ENCODE measurements at places on chromosomes 16 and 17. TPM values are rescaled to one million over a fixed set of nuclear protein-coding genes. Genes with fewer than 3 reads are reported as not detected.

TMEM238L gene
- total RNA-seq: not detected

STX1B gene
- 0.46 TPM for total RNA-seq

DNA sequence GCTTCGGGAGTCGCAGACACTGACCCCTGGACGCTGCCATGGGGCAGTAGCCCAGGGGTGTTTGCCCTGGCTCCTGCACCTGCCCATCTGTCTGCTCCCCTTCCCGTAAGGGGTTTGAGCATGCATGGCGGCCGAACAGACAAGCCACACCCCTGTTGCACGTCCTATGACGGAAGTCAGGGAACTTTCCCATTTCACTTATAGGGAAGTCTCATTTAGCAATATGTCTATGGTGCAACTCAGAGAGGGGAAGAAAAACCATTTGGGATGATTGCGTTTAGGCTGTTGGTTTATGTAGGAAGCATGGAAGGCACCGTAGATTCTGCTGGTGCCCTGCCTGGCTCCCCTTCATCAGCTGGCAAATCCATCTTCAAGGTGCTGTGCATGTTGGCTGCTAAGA is 112.5 kb downstream of the HAPSTR1 start:
- DNase-seq: no peak

DNA sequence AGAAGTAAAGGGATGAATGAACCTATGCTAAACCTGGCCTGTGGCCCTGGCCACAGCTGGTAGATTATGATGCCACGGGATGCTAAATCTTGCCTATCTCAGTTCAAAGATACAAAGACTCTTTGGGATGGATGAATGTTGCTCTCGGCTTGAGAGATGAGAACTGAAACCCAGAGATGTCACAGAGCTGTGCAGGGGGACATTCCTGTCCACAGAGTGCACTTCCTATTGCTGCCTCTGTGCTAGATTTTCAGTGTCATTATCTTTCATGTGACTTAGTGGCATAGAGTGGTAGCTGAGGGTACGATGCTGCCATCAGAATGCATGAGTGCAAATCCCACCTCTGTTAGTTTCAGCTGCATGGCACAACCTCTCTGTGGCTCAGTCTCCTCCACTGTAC is 2.3 kb upstream of the MT1M start:
- DNase-seq: no peak

GRCh38 chr17:32256012-32256700 is 9.5 kb upstream of the RHBDL3 start:
- DNase-seq: no peak
